PC-3 (cell line): ENCODE measurements at places on chromosomes 3 and 15. TPM values are rescaled to one million over a fixed set of nuclear protein-coding genes. Genes with fewer than 3 reads are reported as not detected.

DNA sequence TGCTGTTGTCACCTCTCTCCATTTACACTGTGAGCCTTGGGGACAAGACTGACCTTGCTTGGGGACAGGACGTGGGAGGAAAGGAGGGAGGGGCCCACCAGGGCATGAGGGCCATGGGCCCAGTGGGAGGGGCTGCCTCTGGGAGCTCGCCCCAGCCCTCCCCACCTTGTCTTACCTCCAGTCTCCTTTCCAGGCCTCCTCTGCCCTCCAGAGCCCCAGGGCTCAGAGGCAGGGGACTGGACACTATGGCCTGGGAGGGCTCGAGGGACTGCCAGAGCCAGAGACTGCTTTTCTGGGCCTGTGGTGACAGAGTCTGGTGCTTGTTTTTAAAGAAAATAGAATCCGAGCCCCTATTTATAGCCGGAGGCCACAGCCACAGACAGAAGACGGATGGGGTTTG, 10.2 kb downstream of the CSPG4 start:
- no peak for DNase-seq

DNA sequence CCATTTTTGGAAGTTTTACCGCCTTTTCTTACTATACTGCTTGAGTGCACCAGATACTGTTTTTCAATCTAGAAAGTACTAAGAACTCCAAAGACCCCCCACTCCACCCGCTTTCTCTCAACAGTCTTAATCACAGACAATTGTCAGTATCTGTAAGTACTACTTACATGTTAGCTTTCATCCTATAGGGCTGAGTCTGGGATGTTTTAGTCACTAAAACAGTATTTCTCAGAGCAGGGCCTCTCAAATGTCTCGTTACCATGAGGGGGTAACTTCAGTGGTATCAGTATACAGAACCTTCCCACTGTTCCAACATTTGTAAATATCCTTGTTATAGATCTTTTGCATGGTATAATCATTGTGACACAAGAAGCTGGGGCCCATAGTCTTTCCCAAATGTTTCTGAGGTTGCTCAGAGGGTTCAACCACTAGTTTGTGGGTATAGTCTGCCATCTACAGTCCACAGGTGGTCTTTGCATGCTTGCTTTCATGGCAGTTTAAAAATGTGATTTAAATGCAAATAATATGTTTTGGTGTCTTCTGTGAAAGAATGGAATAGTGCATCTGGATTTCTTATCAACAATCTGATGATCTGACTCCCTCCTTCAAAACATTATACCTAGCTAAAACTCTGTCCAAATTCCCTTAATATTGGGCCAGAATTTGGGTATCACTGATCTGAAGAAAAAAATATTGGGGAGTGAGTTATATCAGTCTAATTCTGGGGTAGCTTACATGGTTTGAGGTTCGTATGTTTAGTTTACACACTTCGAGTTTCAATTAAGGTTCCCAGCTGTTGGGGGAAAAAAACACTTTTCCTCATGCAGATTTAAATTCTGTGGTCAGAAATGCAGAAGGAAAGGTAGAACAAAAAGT, 18.0 kb upstream of the DNAJC13 start:
- peak; percentile 61 for DNase-seq

DNA sequence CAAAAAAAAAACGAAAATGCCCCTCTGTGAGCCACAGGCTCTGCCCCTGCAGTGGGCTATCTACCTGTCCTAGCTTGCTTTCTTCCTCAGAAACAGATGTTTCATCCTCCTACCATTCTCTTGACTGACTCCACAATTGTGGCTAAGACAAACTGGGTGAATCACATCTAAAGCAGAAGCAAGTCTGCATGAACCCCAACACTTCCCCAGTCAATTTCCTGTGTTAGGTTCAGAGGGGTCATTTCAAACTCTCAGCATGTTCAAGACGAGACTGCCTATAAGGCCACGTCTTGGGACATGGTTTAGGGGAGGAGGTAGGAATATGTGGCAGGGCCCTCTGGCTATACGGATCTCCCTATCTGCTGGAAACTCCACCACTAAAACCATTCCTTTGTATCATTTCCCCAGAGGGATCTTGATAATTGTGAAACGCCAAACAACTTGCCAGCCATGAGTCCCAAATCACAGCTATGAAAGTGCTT, 28.6 kb upstream of the ANKDD1A start:
- no peak for DNase-seq

DNA sequence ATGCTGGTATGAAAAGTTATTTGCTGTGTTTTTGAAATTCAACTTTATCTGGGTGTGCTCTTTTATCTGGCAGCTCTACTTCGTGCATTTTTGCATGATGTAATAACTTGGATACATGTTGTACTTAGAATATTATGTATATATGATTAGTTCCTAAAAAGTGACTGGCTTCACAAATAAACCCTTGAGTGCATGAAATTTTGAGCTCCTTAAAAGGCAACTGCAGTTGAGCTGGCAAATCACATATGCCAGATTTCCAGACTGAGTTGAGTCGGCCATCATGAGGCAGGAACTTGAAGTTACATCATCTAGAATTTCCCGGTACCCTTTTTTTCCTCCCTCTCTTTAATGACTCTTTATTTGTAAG, 162.5 kb downstream of the FNDC3B start:
- DNase-seq = no peak

GRCh38 chr15:48178648-48178931, 495 bp upstream of the MYEF2 start:
- no peak for DNase-seq

GRCh38 chr15:29822100-29822683, at the start of gene TJP1:
TSS of gene TJP1 (minus strand) at chr15:29822468. CDS start at chr15:29822028, 440 bp downstream.
- peak; percentile 87 for DNase-seq

DNA sequence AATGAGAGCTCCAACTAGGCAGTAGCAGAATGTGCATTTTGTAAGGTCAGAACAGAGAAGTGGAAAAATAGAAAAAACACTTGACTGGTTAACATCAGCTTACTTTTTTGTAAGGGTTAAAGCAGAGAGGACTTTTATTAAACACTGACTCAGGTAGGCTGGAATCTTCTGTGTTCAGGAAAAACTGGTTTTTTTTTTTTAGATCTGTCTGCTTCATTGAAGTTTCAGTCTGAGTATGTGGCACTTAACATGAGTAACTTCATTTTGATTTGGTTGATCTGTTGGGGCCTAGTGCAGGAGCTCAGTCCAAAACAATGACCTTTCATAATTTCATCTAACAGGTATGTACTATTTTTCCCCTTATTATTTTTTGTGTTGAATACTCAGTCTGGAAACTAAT, 141.1 kb downstream of the DOCK3 start:
- DNase-seq = peak; percentile 88

- DNase-seq = no peak
These were observed 752 bp downstream of the OCA2 start for GRCh38 chr15:28098360-28098765.

GRCh38 chr3:108182339-108182738, 39.9 kb downstream of the IFT57 start:
- DNase-seq = no peak

- no peak for DNase-seq
These were observed 226.8 kb downstream of the MAGI1 start for GRCh38 chr3:65811892-65812291.

The KCNMB2 gene
- total RNA-seq = not detected in 2 replicates

GRCh38 chr15:66905954-66906353, 159.4 kb upstream of the SMAD3 start:
- DNase-seq = no peak

- DNase-seq = no peak
These were observed 41.1 kb downstream of the TTBK2 start for GRCh38 chr15:42879443-42879842.

DNA sequence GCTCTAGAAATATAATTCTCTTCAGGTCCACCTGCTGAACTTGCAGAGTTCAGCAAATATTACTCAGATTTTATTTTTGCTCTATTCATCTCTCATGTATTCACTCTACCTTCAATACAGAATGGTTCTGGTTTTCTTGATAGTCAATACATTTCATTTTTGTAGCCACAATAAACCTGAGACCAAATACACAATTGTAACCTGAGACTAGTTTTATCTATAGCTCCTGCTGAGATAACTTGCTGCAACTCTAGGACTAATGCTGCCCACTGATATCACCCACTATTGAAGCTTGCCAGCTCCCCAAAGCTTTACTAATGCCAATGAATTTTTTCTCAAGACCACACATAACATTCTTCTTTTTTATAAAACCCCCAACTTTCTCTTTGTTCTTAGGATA, 229.3 kb downstream of the NSUN3 start:
- DNase-seq = no peak

- no peak for DNase-seq
These were observed 24.3 kb upstream of the ANP32A start for GRCh38 chr15:68844856-68845550.

The NEK4 gene
- total RNA-seq = 26.6 and 33.6 TPM in 2 replicates

GRCh38 chr15:88177451-88177850, 79.1 kb downstream of the NTRK3 start:
- no peak for DNase-seq

DNA sequence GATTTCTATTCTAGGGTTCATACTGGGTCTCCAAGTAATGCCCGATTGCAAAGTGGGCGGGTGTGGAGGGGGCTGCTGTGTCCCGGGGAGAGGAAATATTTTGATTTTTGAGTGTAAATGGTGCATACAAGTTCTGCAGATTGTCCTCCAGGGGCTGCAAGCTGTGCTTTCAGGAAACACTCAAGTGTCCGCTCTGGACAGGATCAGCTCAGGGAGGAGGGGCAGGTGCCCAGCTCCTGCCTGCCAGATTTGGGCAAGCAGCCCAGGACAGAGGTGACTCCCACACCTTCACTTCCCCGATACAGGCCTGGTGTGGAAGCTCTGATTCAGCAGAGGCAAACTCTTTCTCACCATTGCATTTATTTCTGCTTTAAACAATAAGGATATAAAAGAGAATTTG, 142.7 kb downstream of the ALDH1A2 start:
- peak; percentile 68 for DNase-seq

GRCh38 chr3:62373215-62373614, at the start of gene FEZF2:
TSS of gene FEZF2 (minus strand) at chr3:62373550. CDS start at chr3:62372868, 682 bp downstream.
- no peak for DNase-seq

The CNTN4 gene
- not detected in 2 replicates for total RNA-seq

The CPN2 gene
- 0.07 TPM in 1 of 2 replicates, not detected in the other for total RNA-seq

The PPP2R3A gene
- 9.4 and 12.3 TPM in 2 replicates for total RNA-seq

The EPHA6 gene
- 1.8 and 3.6 TPM in 2 replicates for total RNA-seq

The DUOXA2 gene
- total RNA-seq = not detected in 2 replicates

GRCh38 chr3:168272343-168272985, 176.7 kb upstream of the GOLIM4 start:
- peak; percentile 51 for DNase-seq

The RAD51 gene
- total RNA-seq = 17.3 and 21.9 TPM in 2 replicates

- no peak for DNase-seq
These were observed 12.5 kb upstream of the IL16 start for GRCh38 chr15:81184188-81184587.

The C3orf20 gene
- total RNA-seq = not detected in 2 replicates

DNA sequence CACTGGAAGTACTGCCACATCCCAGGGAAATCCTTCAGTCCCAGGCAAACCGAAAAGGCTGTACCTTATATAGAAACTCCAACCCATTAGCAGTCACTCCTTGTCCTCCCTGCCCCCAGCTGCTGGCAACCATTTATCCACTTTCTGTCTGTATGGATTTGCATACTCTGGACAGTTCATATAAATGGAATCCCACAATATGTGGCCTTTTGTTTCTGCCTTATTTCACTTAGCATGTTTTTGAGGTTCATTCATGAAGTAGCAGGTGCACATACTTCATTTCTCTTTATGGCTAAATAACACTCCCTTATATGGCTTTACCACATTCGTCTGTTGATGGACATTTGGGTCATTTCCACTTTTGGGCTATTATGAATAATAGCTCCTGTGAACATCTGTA, 51.6 kb upstream of the CMTM8 start:
- no peak for DNase-seq

The TM6SF1 gene
- total RNA-seq = not detected in 2 replicates

GRCh38 chr3:160973067-160973809, 131.9 kb downstream of the B3GALNT1 start:
- no peak for DNase-seq

The CYP8B1 gene
- total RNA-seq = not detected in 2 replicates

The SOX14 gene
- total RNA-seq = not detected in 2 replicates

DNA sequence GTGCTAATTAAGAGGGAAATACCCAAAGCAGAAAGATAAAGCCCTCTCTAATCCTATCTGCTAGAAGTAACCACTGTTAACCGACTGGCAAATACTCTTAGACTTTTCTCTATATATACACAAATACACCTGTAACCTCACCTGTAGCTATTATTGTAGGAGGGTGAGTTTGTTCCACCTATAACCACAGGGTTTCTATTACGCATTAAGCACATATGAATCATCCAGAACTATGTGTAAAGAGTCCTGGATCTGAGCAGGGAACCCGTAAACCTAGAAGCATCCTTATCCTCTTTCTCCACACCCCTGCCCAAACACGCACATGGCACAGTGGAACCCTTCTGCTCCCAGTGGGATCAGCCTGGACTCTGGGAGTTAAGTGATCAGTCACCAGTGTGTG, 172.8 kb upstream of the C2CD4B start:
- DNase-seq = peak; percentile 78

- peak; percentile 84 for DNase-seq
These were observed 120.3 kb downstream of the ETFA start for GRCh38 chr15:76190751-76191538.

DNA sequence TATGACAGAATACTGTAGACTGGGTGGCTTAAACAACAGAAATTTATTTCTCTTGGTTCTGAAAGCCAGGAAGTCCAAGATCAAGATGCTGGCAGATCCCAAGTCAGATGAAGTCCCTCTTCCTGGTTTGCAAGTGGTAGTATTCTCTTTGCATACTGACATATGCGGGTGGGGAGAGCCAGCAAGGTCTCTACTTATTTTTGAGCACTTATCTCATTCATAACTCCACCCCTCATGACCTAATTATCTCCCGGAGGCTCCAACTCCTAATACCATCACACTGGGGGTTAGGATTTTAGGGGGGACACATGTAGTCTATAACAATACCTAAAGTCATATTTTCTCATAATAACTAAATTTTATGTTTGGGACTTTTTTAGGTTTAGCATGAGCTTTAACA, 65.3 kb downstream of the BLM start:
- no peak for DNase-seq

GRCh38 chr15:22973286-22973685, 6.9 kb downstream of the CYFIP1 start:
- no peak for DNase-seq

The NPTN gene
- 115 and 164 TPM in 2 replicates for total RNA-seq

The IMPG2 gene
- 0.17 and 0.18 TPM in 2 replicates for total RNA-seq

DNA sequence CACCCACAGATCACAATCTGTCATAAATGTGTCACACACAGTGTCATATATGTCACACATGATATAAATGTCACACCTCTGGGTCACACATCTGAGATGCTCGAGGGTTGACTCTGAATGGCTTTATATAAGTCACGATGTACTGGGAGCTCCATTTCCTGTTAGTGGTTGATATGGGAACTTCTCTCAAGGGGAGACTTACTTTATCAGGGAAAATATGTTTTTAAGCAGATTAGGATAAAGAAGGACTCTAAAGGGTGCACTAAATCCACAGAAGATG, 83.9 kb upstream of the MEF2A start:
- DNase-seq = no peak

DNA sequence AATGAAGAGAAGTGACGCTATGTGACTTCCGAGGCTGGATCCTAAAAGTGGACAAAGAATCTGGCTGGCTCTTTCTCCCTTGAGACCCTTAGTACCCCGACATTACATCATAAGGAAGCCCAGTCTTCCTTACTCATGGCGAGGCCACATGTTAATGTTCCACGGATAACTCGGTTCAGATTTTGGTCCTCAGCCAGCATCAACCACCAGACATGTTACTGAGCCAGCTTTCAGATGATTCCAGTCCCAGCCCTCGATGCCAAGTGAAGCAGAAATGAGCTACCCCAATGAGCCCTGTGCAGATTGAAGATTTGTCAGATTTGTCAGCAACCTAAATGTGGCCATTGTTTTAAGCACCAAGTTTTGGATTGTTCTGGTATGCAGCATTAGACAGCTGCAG, 46.6 kb downstream of the SLCO2A1 start:
- no peak for DNase-seq

The ZPLD1 gene
- total RNA-seq = 0.15 TPM in 1 of 2 replicates, not detected in the other
